ENCODE measurements at places on chromosomes 5 and 9. TPM values are rescaled to one million over a fixed set of nuclear protein-coding genes. Genes with fewer than 3 reads are reported as not detected.

Gene SLC2A6
- 10.5 TPM for total RNA-seq

DNA sequence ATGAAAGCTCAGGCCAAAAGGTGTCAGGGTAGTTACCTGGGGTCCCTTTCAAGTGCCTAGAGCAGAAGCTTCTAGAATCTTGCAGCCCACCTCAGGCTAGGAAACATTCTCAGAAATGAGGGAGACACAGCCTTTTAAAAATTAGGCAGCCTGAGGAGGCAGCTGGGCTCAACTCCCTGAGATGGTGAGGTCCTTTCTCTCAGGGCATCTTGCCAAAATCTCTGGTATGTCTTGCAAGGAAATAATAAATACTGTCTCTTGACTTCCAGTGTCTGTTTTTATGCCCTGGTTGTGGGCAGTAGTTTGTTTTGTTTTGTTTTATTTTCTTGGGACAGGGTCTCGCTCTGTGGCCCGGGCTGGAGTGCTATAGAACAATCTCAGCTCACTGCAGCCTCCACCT is 100.9 kb upstream of the APC start:
- H3K4me1 ChIP-seq = peaks cover 5% of the 10 kb centered on the region
- H3K4me3 ChIP-seq = no peak overlapping the region
- no peak overlapping the region for H3K27ac ChIP-seq
- no peak for DNase-seq
- H3K27me3 ChIP-seq = no peaks in the 10 kb centered on the region

DNA sequence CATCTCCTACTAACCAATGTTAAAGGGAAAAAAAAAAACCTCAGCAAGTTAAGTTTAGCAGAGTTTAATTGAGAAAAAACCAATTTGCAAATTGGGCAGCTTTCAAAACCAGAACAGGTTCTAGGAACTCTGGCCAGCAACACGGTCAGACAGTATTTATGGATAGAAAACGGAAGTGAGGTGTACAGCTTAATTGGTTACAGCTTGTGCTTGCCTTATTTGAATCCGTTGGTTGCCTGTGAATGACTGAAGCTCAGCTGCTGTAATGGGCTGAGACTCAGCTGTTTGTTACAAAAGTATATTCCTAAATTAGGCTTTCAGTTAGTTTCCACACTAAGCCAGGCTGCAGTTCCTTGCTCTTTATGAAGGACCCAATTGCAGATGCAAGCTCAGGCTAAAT is 217.0 kb downstream of the SREK1 start:
- DNase-seq = no peak
- no peak overlapping the region for H3K4me3 ChIP-seq
- H3K4me1 ChIP-seq = no peaks in the 10 kb centered on the region
- H3K36me3 ChIP-seq = no peaks in the 10 kb centered on the region
- H3K27ac ChIP-seq = no peak overlapping the region

- H3K27me3 ChIP-seq = no peaks in the 10 kb centered on the region
- DNase-seq = no peak
- no peaks in the 10 kb centered on the region for H3K36me3 ChIP-seq
- H3K27ac ChIP-seq = no peak overlapping the region
Measured at GRCh38 chr5:148509893-148510292, 126.1 kb downstream of the FBXO38 start.

DNA sequence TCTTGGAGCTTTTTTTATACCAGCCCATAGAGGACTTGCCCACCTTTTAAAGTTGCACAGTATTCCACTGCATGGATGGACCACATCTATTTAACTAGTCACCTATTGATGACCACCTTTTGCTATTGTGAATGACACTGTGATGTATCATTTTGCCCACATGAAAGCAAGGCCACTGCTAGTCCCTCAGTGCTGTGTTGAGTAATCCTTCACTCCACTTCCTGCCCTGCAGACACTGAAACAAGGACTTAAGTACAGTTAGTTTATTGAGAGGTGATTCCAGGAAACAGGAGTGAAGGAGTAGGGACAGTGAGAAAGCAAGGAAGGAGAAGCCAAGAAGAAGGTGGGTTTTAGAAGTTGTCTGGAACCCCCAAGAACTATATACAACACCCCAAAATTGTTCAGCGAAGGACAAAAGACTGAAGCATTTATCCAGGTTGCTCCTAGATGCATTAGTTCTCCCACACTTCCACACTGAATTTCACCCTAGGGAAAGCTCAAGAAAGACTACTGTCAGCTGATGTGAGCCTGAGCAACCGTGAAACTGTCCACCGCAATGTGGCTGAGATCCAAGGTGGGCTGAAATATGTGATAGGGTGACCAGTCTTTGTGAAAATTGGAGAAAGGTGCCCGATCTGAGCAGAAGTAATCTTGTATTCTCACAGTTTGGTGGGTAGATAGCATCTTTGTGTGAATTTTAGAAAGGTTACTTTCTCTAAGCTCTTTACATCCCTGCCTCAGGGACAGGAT is 45.2 kb upstream of the ANKRD31 start:
- H3K4me3 ChIP-seq = no peak overlapping the region
- H3K27me3 ChIP-seq = no peaks in the 10 kb centered on the region
- no peaks in the 10 kb centered on the region for H3K36me3 ChIP-seq
- no peak for DNase-seq
- H3K27ac ChIP-seq = no peak overlapping the region

Gene TMEM171
- total RNA-seq = not detected

GRCh38 chr5:10578293-10578665 is 14.4 kb downstream of the ANKRD33B start:
- H3K27me3 ChIP-seq = no peaks in the 10 kb centered on the region
- H3K27ac ChIP-seq = peak overlapping the region; percentile 11
- H3K4me3 ChIP-seq = no peak overlapping the region
- no peak for DNase-seq
